Fibroblast of mammary gland (primary cell): ENCODE measurements at places on chromosomes 2 and 18.

DNA sequence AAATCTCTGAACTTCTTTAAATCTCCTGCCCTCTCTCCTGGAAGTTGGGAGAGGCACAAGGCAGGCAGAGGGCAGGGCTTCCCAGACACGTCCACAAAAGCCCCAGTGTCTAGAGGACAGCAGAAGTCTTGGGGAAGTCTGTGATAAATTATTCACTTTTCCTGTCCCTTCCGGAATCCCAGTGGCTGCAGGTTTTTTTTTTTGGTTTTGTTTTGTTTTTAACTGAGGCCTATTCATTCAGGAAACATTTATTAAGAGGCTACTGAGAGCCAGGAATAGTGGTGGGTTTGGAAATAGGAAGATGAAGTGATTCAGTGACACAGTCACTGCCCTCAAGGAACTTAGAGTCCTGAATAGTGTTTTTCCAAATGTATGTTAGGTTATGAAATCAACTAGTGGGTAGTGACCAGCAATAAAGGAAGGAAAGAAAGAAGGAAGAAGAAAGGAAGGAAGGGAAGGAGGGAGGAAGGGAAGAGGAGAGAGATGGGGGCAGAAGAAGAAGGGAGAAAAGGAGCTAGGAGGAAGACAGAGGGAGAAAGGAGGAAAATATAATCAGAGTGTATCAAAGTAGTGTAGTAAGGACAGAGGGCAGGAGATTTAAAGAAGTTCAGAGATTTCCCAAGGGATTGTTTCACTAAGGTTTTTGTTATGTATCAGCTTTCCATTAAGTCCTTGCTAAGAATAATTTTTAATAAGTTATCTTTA, 98.9 kb upstream of the ZFP36L2 start:
- peak; percentile 63 for DNase-seq

DNA sequence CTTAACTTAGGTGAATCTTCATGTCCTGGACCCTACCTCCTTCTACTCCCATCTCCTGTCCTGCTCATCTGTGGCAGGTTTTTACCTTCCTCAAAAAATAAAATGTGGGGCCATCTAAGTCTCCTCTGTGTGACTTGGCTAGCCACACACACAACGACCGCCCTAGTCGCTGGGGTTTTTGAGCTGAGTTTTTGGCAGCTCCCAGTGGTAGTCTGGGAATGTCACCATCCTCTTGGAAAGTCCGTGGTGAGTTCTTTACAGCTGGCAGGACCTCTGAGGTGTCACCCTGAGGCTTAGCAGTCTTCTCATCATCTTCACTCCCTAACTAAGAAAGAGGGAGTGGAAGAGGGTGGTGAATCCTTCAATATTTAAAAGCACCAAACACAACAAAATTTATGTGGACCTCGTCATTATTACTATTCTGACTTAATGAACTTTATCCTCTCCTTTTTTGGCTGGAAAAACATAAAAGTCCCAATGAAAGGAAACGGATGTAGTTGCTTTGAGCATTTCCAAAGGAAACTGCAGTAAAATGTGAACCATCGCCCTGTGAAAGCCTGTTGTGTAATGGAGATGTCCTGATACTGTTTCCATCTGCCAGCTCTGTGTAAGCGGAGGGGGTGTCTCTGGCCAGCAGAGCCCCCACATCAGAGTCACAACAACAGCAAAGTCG, 78.6 kb downstream of the VAPA start:
- peak; percentile 38 for DNase-seq

DNA sequence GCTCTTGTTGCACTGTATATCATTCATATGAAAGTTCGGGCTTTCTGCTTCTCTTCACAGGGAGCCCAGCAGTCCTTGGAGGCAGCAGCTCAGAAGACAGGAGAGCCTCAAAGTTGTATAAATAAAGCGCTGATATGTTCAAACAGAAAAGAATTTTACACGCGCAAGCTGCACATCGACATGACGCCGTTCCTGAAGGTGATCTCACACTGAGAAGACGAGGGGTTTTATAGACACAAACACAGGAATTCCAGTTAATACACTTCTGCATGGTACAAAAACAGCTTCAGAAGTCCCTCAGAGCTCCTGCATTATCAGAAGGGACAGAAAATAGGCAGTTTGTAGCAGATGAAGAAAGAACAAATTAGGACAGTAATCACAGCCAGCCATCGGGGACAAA, 81.6 kb downstream of the KIAA2012 start:
- DNase-seq, result no peak

DNA sequence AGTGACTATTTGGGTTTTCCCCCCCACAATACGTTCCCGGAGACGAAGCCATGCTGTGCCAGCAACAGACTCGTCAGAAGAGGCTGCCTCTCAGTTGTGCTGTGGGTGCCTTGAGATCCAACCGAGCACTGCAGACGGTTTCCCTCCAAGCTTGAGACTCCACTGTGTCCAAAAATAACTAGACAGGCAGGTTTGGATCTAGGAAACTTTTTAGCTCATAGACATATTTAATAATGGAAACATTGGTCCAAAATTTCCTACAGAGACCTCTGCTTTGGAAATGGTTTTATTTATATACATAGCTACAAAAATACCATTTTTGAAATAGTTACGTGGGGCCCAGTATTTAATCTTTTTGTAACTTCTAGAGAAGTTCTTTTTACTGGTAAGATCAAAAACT, 63.1 kb upstream of the SPATS2L start:
- DNase-seq, result no peak

GRCh38 chr2:61340242-61340641, 130.6 kb downstream of the USP34 start:
- DNase-seq, result peak; percentile 73

- DNase-seq, result no peak
Measured at GRCh38 chr2:46438794-46439193, 40.6 kb upstream of the TMEM247 start.

DNA sequence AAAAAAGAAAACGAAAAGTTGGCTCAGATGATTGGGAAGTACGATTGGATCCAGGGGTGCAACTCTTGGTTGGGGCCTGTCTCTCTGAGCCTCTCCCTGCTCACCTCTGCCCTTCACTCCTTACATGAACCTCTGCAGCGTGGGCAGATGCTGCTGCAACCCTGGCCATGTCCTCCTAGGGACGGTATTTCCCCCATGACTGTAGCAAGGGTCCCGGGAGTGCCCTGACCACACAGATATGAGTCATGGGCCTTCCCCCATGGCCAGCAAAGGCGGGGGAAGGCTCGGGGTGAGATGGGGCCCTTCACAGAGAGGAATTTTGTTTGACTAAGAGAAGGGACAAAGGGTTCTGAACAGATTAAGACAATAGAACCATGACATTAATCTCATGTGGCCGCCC, 129.0 kb downstream of the NCK2 start:
- peak; percentile 89 for DNase-seq

GRCh38 chr2:39834426-39834825, 55.4 kb upstream of the THUMPD2 start:
- DNase-seq, result no peak

DNA sequence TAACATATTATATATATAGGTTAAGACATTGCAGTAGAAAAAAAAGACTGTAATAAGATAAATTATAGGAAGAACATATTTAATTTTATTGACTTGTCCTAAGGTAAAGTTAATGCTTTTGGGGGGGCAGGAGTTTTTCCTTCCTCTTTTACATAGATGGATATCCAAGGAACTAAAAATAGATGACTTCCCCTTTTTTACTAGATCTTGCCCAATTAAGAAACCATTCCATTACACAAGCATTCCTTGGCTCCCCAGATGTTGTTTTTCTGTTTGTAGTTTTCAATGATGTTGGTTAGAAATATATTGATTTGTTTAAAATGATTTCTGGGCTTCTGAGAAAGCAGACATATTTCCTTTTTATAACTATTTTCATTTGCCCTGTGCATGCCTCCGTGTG, 22.4 kb upstream of the PMAIP1 start:
- DNase-seq, result no peak

- DNase-seq, result no peak
Measured at GRCh38 chr18:80104364-80104779, 4.7 kb upstream of the ADNP2 start.

DNA sequence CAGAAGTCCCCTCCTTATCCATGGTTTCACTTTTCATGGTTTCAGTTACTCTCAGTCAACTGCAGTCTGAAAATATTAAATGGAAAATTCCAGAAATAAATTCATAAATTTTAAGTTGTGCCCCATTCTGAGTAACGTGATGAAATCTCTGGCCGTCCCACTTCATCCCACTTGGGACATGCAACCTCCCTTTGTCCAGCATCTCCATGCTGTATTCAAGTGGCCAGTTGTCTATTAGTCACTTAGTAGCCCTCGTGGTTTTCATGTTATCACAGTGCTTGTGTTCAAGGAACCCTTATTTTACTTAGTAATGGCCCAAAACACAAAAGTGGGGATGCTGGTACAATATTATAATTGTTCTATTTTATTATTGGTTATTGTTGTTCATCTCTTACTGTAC, 18.0 kb upstream of the DAPL1 start:
- peak; percentile 18 for DNase-seq

DNA sequence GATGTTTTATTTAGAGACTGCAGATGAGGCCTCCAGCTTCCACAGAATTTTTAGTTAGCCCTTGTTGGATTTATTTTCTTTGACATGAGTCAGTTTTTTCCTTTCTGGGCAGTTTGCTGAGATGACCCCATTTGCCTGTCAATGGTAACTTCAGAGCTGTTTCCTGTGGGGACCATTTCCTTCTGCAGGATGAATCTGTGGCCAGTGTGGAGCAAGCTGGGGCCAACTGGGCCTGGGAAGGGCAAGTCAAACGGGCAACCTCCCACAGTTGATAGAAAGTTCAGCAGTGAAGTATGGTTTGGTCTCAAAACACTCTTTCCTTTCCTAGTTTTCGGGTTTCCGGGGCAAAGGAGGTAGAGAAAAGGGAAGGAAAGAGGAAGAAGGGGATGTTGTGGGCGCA, 291.4 kb upstream of the NRP2 start:
- no peak for DNase-seq

DNA sequence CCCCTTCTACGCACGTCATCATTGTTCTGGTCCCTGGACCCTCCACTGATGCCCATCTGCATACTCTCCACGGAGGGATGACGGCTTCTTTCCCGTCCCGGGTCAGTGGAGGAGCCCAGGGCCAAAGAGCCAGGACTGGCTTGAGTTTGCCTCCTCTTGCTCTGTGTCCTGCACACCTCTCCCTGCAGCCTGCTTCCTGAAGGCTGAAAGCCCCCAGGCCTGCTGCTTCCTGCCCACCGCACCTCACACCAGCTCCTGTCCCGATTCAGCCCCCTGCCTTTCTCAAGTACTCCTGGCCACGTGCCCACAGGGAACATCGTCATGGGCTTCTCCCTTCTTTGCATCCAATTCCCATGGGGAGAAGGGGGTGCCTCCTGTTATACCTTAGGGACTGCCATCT, 7.1 kb downstream of the ADCY3 start:
- DNase-seq, result no peak

- no peak for DNase-seq
Measured at GRCh38 chr2:157169889-157170288, 87.6 kb upstream of the GALNT5 start.

GRCh38 chr18:63140038-63140450, 179.5 kb downstream of the BCL2 start:
- no peak for DNase-seq

GRCh38 chr18:46224181-46224775, 120.1 kb downstream of the HAUS1 start:
- no peak for DNase-seq

DNA sequence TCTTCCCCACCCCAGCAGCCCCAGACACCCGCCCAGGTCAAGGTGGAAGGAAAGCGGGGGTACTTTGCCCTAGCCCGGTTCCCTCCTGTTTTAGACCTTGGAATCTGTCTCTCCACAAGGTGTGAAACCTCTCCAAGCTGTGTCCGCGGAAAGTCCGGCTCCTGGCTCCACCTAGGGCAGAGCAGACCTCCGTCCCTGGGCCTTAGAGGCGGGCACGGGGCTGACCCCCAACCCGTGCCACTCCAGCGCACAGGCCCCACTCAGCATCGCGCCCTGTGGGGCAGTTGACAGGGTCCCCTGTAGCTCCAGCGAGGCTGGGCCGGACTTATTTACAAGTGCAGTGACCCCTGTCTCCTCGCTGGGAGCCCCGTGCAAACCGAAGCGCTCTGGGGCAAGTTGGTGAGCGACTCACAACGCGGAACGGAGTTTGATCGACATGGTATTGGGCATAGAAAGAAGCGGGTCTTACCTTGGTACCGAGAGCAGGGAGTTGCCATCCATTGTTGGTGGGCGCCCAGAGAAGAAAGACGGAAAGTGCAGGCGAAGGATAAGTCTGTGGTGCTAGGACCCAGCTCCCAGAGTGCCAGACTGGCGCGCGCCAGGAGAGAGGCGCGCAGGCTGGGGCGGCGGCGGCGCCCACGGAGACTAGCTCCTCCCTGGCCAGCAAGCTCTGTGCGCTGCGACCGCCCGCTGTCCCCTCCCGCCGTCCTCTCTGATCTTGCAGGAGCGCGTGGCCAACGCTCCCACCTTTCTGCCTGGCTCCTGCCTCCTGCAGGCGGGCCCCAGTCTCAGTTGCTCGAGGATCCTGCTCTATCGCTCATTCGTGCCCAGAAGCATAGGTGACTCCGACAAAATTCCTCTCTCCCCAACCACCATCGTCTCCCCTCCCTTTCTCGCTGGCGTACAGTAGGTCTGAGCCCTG, at the start of gene SPHKAP:
SPHKAP (minus strand) TSS at position 590 of the 922 bp plus-strand sequence; CDS start at position 501, 89 bp downstream.
- DNase-seq, result no peak

DNA sequence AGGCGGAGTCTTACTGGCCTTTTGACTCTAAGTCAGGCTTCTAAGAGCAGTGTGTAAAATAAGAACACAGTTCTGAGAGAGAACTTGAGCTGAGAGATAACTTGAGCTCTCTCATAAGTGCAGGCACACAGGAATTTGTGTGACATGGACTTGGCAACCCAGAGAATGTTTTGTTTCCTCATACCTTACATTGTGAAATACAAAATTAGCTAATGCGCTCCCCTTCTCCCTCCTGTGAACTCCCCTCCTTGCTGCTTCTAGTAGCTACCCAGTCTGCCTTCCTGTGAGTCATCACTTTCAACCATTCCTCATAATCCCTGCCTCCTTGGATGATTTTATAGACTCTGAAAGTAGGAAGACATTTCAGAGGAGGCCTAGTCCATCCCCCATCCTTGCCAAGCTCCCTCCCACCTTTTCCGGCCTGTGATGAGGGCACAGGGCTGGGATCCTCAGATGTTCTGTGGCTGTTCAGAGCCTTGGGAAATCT, 22.6 kb downstream of the FER1L5 start:
- DNase-seq, result peak; percentile 98

DNA sequence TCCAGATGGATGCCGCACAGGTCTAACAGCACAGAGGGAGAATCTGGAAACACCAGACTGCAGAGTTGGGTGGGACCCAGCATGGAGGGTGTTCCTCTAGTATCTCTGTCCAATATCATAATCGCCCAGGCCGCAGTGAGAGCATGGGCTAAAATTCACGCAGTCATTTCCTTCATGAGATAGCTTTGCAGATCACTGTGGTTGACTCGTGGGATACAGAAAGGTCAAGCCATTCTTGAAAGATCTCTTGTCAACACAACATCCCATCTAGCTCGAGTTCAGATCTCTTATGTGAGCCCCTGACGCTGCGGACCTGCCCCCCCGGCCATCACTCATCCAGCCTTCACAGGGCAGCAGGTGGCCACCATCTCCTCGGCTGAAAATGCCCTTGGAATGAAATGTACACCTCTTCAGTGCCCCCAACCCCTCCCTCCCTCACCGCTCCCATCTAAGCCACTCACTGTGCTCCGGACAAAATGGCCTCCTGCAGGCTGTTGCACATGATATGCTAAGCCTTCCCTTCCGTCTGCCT, 45.9 kb downstream of the FOSL2 start:
- DNase-seq, result no peak

- peak; percentile 53 for DNase-seq
Measured at GRCh38 chr2:172969609-172970008, 106.0 kb upstream of the MAP3K20 start.

GRCh38 chr2:21693081-21693480, 569.3 kb downstream of the TDRD15 start:
- DNase-seq, result no peak

- DNase-seq, result no peak
Measured at GRCh38 chr18:41999751-42000150, 44.7 kb downstream of the PIK3C3 start.
